ENCODE measurements at places on chromosomes 5 and 9. TPM values are rescaled to one million over a fixed set of nuclear protein-coding genes. Genes with fewer than 3 reads are reported as not detected.

GRCh38 chr5:109080896-109081295, 328.9 kb downstream of the PJA2 start:
- no peak for DNase-seq

DNA sequence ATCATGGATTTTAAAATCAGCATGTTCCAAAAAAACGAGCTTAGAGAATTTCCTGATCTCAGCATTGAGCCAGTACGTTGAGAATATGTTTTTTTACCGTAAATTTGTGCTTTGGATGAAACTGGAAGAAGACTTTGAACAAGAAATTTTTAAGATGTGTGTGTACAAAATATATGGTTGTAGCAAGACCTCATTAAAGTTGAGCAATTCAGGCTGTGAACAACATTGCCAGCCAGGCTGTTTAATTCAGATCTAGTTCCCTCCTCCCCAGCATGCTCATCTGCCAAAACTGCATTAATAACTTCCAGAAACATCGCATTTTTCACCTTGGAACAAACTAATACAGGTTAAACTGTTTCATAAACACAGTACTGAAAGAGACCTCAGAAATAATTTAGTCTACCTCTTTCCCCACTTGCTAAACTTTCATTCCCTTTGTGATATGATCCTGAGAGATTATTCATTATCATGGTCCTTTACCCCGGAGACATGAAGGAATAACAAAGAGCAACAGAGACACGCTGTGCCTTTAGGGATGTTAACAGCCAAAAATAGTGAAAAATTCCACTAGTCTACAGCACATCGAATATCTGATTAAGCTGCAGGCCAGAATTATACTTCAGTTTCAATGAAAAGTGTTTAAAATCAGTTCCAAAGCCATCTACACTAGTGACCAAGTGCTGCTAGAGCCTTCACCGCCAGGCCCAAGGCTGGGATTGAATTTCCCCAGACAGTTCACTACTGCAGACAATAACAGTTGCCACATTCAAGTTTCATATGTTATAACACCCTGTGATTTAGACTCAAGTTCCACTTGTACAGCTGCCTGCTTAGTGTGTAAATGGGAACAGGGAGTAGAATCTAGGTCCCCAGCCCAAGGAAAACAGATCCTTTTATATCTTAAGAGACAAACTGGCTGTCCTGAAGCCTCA, 89.6 kb downstream of the EFNA5 start:
- no peak for DNase-seq

- no peak for DNase-seq
These were observed 716 bp downstream of the PROB1 start for GRCh38 chr5:139394123-139394653.

GRCh38 chr5:37121027-37121426, 128.1 kb downstream of the CPLANE1 start:
- DNase-seq: no peak

- no peak for DNase-seq
These were observed 41.1 kb upstream of the NEK6 start for GRCh38 chr9:124216474-124217176.

- no peak for DNase-seq
These were observed 200.4 kb downstream of the ARRDC3 start for GRCh38 chr5:91182763-91183162.

- peak; percentile 84 for DNase-seq
These were observed 11.8 kb downstream of the ITGA1 start for GRCh38 chr5:52799358-52799982.

DNA sequence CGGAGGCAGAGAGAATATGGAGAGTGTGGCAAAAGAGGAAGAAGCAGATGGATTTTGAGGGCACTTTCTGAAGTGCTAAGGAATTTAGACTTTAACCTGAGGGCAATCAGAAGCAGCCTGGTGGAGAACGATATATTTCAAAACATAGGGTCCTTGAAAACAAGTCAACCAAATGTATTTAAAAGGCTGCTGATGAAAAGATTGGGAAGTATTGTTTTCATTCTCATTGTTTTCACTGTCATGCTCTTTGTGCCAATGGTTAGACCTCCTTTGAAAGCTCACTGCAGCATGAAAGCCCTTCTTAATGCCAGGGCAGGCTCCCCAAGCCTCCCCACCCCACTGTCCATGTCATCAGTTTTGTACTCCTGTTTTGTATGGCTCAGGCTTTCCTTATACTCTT, 2.5 kb upstream of the GPX3 start:
- no peak for DNase-seq

DNA sequence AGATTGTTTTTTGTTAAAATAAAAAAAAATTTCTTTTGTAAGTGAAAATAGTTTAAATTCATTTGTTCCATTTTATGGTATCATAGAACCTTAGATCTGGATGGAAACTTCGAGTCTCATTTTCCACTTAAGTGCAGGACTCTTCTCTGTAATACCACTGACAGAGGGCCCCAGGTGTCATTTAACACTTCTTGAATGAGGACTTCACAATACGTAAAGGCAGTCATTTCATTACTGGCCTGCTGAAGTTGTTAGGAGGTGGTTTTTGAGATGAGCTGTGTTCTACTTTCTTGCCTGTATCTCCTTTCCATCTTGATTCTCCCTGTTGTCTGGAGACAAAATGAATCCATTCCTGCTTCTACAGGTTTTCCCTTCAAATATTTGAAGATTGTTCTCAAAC, 455.3 kb downstream of the DMRT2 start:
- no peak for DNase-seq

DNA sequence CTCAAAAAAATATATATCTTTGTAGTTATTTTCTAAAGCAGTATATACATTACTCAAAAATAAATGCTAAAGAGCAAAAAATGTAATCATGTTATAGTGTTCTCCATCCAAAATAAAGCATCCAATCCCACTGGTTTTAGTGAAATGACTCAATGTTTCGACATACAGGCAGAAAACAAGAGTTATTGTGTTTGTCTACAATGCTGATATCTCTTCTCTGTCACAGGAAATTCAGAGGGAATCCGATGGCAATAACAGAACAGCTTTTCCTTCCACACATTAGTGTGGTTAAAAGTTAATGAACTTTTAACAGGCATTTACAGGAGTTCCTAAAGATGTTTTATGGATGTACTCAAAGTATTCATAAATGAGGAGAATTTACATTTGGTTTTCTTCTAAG, 12.0 kb downstream of the TTC33 start:
- no peak for DNase-seq

DNA sequence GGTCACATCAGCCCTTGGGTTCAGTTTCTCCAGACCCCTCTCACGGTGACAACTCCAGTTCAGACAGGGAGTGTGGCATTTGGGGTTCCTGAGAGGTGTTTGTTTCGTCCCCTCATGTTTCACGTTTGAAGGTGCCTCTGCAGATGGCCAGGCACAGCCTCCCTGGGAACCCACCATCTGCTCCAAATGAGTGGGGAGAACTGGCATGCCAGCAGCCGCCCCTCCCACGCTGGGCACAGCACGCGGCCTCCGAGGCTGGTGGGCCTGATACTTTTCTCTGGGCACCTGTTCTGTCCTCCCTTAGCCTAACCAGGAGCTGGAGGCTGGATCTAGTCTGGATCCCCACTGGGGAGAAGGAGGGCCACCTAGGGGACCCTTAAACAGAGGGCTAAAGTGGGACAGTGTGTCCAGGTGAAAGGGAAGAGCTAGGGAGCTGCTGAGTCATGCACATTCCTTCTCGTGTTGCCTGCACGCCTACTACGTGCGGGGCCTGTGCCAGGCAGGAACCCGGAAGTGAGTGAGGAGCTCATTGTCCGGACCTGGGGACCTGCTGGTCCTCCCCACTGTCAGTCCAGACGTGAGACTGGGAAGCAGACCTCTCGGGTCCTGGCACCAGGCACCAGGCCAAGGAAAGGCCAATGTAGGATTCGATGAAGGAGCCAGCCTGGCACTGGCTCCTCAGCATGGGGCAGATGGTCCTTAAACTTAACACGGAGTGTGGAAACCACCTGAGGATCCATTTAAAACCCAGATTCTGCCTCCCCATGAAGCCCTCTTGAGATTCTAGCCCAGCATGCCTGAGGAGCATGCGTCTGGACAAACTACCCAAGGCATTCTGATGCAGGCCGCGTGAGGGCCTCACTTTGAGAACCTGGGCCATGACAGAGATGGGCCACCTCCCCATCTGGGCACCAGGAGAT, 11.7 kb downstream of the DNM1 start:
- DNase-seq: no peak

DNA sequence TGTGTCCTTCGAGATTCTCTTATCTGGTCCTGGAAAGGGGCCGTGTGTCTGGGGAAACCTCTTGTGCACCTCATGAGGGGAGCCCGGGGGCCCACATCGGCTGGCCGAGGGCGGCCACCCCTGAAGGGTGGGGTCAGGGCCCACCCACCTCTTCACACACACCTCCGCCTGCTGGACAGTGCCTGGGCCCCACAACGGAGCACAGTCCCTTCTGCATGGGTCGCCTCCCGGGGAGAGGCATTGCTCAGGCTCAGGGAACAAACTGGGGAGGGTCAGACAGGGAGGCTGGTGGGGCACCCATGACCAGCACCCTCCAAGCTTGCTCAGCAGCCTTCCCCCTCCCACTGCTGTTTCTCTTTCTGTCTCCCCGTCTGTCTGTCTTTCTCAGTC, 1.3 kb upstream of the LRRC14B start:
- DNase-seq: no peak

DNA sequence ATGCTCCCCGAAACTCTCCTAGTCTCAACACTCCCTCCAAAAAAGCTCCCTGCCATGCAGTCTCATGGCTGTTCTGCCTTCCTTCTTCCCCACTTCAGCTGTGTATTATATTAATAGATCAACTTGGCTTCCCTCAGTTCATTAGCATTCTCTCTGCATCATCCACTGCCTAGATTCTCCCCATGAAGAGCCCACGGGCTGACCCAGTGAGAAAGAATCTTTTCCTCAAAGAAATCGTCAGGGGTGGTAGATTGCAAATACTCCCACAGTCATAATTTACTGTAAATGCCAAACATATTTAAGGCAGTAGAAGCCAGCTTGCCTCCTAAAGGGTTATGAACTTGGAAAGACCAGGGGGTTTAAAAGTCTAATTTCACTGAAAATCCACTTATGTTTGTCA, 33.5 kb downstream of the GNA14 start:
- DNase-seq: no peak

Gene TNFSF15
- 0.81 TPM for total RNA-seq

Gene PCAT7
- total RNA-seq: not detected

Gene PCA3
- total RNA-seq: not detected

Gene GPR151
- total RNA-seq: not detected

Gene KCNN2
- total RNA-seq: 0.22 TPM

Gene FRRS1L
- 0.69 TPM for total RNA-seq

Gene CCL27
- total RNA-seq: not detected

Gene MRPL36
- total RNA-seq: 57.9 TPM

Gene MOCS2
- total RNA-seq: 39.8 TPM

Gene PCDHA9
- not detected for total RNA-seq
